ENCODE measurements at places on chromosomes 4 and X.
A peak's percentile ranks its signal among the peaks of the same experiment; 100 is the strongest.

DNA sequence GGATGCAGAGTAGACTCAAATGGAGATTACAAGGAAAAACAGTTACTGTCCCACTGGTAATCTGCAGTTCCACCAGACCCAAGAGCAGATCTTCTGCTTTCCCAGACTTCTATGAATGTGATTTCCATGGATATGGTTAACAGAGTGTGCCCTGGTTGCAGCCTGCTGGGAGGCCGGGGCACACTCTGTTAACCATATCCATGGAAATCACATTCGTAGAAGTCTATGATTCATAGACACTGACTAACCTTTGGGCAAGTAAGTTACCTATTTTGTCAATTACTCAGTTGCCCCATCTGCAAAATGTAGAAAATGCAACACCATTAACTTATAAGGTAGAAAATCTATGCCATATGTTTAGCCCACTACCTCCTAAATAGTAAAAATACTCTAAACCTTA, 443.1 kb upstream of the PITX2 start:
- no peak for DNase-seq

- no peak for DNase-seq
Observed at GRCh38 chr4:118335324-118335723, 17.5 kb downstream of the PRSS12 start.

DNA sequence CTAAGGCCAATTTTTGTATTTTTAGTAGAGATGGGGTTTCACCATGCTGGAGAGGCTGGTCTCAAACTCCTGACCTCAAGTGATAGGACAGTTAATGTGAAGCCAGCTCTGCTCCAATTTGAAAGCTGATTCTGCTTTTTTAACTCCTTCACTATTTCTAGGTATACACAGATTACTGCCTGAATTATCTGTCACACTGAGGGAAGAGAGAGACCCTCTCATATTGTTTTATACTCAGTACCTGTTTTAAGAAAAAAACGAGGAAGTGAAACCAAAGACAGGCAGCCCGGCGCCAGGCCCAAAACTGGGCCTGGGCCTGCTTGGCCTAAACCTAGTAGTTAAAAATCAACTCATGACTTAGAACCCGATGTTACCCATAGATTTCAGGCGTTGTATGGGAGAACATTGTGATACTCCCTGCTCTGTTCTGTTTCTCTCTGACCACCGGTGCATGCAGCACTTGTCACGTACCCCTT, 1601.5 kb upstream of the PCDH10 start:
- no peak for DNase-seq

DNA sequence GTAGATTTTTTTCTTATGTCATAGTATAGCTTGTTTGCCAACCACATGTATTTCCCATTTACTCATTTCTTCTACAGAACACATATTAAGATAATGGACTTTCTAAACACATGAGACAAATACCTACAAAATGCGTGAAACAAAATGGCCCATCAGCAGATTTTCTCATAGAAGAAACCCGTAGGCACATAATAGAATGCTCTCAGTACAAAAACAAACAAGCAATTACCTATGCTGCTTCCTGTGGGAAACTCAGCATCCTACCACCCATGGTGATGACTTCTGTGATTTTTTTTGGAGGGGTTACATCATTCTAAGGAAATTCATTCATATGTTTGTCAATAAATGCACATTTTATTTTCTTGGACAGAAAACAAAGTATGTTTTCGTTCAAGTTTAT, 343.6 kb downstream of the SPRY1 start:
- DNase-seq, result no peak

- DNase-seq, result no peak
Observed at GRCh38 chr4:174516794-174517193, 5.5 kb downstream of the HPGD start.

- DNase-seq, result no peak
Observed at GRCh38 chr4:97003715-97004114, 1139.6 kb downstream of the STPG2 start.

DNA sequence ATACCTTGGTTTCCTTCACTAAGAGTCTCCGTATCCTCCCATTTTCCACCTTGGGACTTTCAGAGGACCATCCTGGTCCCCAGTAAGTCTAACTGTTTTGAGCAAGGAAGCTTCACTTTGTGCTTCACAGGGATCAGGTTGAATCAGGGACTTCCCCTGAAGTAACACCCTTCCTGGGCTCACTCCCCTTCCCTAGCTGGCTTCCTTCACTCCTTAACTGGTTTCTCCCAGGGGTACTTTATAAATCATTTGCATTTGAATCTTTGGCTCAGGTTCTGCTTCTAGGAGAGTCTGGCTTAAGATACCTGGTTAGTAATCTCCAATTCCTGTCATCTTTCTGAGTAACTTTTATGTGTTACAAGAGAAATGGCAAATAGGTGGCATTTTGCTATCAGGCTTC, 24.5 kb upstream of the GRIA2 start:
- DNase-seq, result no peak

DNA sequence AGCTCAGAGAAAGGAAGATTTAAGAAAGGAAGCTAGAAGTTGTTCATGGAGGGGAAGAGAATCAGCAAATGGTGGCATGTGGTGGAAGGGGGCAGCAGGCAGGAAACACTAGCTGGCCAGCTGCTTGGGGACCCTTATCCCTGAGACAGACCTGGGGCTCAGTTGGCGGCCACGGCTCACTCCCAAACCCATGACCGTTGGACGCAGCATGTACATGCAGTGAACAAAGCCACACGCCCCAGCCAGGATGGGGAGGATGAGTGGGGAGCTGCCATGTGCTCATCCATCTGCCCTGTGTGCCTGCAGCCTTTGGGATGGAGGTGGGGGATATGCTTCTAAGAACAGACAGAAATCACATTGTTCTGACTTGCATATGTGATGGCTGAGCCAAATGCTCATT, 155.2 kb upstream of the PABPC5 start:
- no peak for DNase-seq

DNA sequence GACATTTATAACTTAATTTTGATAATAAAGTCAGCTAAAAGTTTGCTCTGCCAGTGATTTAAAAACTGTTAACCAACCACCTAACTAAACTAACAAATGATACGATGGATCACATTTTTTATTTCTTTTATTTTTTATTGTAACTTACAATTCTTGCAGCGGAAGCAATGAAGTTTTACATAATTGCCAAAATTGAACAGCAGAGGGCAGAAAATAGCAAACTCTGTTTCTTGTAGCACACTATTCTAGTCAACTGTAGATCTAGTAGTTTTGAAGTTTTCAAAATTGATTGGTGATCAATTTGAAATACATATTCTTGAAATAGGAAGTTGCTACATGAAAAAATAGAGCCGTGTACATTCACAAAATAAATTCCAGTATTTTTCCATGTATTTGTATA, 2.8 kb upstream of the GRIA2 start:
- DNase-seq, result no peak

- DNase-seq, result no peak
Observed at GRCh38 chr4:34469516-34469915, 1774.8 kb downstream of the ARAP2 start.

DNA sequence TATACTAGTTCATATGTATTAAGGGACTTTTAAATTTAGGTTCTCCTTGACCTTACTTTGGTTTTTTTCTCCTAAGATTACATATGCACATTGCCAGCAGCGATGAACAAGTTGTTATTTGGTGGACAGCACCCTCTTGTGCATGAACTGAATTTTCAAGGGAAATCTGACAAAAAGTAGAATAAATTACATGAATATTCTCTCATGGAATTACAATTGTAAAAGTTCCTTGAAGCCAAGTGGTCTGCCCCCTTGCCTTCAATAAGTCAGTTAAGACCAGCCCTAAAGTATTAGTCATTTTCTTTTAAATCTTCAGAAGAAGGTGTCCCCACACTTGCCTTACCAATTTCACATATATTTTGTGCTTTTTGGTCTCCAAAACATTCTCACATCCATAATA, 30.7 kb upstream of the SMARCA5 start:
- DNase-seq, result no peak

- DNase-seq, result no peak
Observed at GRCh38 chr4:39698424-39699009, 581 bp downstream of the UBE2K start.

GRCh38 chrX:71365875-71366673, at the start of gene TAF1:
TAF1 (plus strand) TSS chrX:71366357; CDS start chrX:71366375, 18 bp downstream.
- DNase-seq, result peak; percentile 82

DNA sequence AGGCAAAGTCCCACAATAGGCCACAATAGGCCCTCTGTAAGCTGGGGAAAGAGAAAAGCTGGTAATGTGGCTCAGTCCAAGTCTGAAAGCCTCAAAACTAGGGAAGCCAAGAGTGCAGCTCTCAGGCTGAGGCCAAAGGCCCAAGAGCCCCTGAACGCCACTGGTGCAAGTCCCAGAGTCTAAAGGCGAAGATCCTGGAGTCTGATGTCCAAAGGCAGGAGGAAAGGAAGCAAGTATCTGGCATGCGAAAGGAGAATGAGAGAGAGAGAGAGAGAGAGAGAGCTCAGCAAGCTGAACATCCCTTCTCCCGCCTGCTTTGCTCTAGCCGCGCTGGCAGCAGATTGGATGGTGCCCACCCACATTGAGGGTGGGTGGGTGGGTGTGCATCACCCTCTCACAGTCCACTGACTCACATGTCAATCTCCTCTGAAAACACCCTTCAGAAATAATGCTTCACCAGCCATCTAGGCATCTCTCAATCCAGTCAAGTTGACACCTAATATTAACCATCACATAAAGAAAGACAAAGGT, 30.9 kb upstream of the ELF2 start:
- DNase-seq, result no peak

GRCh38 chr4:187238646-187239045, 515.0 kb upstream of the FAT1 start:
- DNase-seq, result no peak

DNA sequence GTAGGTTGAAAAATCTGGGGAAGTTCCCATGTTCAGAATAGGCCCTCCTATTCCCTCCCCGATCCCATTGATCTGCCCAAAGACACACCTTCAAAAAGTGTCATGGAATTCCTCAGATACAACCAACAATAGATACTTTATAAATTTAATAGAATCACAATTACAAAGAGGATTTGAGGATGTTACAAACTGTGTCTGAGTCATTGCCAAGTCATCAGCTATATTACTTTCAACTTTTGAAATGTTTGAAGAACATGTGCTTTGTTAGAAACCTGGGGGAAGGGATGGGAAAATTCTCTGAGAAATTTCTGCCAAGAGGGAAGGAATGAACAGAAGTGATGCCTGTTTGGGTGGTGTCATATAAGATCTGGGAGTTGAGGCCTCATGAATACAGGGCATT, 46.7 kb downstream of the KCNIP4 start:
- no peak for DNase-seq

DNA sequence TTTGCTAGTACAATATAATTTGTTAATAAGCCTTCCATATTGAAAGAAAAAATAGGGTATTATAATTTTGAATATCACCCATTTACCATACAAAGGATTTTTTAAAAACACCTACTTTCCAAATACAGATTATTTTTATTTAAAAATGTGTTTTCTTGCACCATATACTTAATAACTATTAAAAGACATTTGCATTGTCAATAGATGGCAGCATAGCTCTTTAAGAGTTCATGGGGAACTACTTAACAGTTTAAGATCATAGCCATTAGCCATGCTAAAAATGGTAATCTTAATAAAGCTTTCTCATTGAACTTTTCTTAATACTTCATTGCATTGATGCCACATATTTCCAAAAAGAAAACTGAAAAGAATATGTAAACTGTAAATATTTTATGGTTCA, 1995.9 kb downstream of the C4orf33 start:
- no peak for DNase-seq

DNA sequence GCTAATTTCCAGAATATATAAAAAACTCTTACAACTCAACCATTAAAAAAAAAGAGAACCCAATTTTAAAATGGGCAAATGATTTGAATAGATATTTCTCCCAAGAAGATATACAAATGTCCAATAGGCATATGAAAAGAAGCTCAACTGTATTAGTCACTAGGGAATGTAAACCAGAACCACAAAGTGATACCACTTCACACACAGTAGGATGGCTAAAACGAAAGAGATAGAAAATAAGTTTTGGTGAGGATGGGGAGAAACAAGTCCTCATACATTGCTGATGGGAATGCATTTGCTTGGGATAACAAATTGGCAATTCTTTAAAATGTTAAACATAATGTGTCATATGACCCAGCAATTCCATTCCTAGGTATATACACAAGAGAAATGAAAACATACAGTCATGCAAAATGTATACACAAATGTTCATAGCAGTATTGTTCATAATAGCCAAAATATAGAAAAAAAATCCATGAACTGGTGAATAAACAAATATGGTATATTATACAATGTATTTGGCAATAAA, 5.7 kb downstream of the TCEAL3 start:
- no peak for DNase-seq

DNA sequence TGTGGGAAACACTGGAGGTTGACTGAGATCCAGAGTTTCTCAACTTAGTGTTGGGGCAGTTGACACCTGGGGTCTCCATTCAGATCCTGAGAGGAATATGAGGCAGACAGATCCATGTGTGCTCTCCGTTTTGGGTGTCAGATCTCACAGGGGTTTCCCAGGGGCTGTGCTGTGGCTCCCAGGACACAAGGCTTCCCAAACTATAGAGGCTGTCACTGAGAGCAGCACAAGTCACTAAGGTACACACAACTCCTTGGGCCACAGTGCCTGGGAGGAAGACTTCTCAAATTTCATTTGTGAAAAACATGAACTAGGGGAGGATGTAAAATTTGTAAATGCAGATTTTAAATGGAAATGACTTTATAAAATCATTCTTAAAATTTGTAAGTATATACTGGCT, 363.6 kb downstream of the FBXO8 start:
- no peak for DNase-seq

DNA sequence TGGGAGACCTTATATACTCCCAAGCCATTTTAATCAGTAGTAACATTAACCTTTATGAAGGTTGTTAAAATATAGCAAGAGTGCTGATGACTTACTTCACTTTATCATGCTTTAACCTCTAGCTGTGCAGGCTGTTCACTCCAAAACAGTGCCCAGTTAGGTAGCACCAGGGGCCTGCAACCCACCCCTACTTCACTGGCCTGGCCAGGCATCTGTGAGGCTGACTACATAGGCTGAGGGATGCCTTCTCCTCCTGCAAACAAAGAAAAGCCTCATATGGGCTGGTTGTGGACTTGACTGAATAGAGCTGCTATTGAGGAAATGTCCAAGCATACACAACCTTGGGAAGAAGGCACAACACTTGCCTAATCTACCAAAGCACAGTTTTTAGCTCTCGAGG, 172.8 kb downstream of the SHROOM3 start:
- no peak for DNase-seq
